Left lobe of liver (tissue), 2 donors: ENCODE measurements at places on chromosomes 1 and 21. TPM values are rescaled to one million over a fixed set of nuclear protein-coding genes. Genes with fewer than 3 reads are reported as not detected.
A peak's percentile ranks its signal among the peaks of the same experiment; 100 is the strongest.

LAX1 gene
- total RNA-seq: 0.25 TPM

- DNase-seq: no peak
These were observed 622.3 kb downstream of the PTPRU start for GRCh38 chr1:29858646-29859045.

DNA sequence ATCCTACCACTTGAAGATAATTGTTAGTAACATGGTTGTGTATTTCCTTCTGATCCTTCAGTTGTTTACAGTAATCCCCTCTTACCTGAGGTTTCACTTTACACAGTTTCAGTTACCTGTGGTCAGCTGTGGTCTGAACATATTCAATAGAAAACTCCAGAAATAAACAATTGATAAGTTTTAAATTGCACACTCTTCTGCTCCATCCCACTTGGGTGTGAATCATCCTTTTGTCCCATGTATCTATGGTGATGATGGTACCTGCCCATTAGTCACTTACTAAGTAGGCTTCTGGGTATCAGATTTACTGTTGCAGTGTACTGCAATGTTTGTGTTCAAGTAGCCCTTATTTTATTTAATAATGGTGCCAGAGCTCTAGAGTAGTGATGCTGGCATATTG is 62.5 kb downstream of the OSBPL9 start:
- no peak for DNase-seq

DNA sequence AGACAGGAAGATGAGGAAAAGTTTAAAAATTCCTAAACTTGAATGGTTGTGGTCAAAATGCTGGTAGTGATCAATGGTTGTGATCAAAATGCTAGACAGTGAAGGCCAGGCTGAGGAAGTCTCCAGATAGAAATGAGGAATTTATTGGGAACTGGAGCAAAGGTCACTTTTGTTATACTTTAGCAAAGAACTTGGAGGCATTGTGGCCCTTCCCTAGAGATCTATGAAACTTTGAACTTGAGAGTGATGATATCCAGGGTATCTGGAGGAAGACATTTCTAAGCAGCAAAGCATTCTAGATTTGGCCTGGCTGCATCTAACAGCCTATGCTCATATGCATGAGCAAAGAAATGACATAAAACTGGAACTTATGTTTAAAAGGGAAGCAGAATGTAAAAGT is 35.5 kb upstream of the RABGAP1L start:
- no peak for DNase-seq

IQCC gene
- 0.53 TPM for total RNA-seq

DNA sequence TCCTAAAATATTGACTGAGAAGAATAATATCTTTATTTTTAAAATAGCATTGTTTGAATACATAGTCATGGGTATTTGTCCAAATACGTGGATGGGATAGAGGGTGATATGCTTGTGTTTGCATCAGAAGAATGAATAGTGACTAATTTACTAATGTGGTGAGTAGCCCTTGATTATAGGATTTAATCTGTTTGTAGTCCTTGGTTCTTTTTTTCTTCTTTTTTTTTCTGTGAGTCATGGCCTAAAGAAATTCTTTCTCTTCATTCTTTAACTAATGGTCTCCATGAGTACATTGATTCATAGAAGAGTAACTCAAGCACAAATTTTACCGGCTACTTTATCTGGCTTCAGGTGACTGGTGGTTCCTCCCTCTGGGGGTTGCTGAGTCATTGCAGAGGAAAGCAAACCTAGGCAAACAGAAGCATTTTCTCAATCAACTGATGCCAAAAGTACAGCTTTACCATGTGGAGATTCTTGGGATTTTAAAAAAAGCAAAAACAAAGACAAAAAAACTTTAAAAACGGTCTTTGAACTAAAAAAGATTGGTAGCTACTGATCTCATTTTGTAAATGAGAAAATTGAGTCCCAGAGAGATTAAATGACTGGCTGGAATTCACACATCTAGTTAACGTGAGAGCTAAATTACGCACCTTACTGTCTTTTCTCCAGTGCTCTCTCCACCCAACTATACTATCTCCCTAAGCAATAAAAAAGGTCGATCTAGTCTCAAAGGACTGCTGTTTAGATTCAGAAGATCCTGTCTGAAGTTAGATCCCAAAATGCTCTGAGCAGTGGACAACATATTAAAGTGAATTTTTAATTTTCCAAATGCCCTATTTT is 40.5 kb downstream of the AK5 start:
- DNase-seq: no peak

DNA sequence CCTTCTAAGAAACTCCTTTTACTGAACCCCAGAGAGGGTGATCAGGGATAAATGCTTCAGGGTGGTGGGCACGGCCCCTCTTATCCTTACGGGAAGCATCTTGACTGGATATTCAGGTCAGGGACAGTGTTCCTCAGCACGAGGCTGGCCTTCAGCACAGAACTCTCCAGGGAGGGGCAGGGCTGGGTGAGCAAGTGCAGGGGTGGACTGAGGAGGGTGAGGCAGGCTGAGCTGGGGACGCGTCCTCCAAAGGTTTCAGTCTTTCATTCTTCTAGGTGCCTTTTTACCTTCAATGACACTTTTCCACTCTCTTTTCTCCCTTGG is 52.3 kb downstream of the RASSF5 start:
- no peak for DNase-seq

- no peak for DNase-seq
These were observed 354.6 kb upstream of the C1orf87 start for GRCh38 chr1:60428127-60428526.

PCNX2 gene
- total RNA-seq: 0.73 TPM

- no peak for DNase-seq
These were observed 41.5 kb downstream of the CLSTN1 start for GRCh38 chr1:9782116-9782751.

GRCh38 chr1:161420763-161421455 is 53.2 kb upstream of the CFAP126 start:
- no peak for DNase-seq

GRCh38 chr1:94540440-94541245 is 916 bp downstream of the F3 start:
- DNase-seq: no peak

GRCh38 chr1:218273762-218274479 is 11.2 kb upstream of the RRP15 start:
- DNase-seq: no peak

GRCh38 chr21:42225571-42226155 is 6.7 kb downstream of the ABCG1 start:
- DNase-seq: no peak

- no peak for DNase-seq
These were observed 22.0 kb downstream of the CCN1 start for GRCh38 chr1:85602571-85602970.

DNA sequence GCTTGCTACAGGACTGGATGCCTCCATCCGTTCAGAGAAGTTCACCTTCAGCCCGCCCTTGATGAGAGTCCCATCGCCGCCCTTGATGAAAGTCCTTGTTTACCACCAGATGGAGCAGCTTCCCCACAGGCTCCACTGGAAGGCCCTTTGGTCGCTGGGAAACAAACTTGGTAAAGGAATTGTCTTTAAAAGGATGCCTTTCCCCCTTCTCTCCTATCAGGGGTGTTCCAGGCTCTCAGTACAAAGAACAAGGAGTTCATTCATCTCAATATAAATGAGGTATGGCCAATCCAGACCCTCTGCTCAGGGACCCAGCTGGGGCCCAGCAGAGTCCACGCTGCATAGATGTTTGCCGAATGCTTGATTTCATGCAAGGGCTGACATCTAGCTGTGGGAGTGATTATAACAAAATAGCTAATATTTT is 50.8 kb downstream of the CAPN9 start:
- peak; percentile 56 for DNase-seq
